ENCODE measurements at places on chromosomes 4 and X.
A peak's percentile ranks its signal among the peaks of the same experiment; 100 is the strongest.

- no peak for DNase-seq
Observed at GRCh38 chrX:131734621-131735020, 190.7 kb downstream of the OR13H1 start.

DNA sequence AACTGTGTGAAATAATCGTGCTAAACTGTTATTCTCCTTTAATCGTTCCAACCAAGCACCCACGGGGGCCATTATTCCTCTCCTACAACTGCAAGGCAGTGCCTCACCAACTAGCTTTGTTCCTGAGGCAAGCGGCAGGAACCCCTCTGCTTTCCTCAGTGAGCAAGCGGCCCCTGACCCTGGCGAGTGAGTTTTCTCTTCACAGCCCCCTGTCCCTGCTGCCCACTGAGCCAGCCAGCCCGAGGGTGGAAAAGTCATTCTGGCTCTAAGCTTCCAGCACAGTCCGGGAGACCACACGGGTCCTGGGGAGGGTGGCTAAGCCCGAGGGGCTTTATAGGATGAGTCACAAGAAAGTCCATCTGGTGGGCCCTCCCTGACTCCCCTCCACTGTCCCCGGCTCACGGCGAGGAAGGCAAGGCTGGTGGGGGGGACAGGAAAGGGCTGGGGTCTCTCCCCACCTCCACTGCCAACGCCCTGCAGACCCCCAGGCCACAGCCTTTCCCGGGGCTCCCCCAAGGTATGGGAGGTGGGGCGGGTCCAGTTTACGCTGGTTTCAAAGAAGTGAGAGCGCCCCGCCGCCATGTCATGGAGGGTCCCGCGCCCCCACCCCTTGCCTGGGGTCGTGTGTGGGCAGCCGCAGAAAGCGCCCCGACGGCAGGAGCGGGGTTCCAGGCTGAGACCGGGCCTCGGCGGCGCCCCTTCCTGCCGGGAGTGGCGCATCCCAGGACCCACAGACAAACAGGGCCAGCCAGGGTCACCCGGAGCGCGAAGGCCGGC lies 45.0 kb downstream of the CPLX1 start:
- DNase-seq, result no peak

- DNase-seq, result no peak
Observed at GRCh38 chrX:1450361-1451161, 2.1 kb downstream of the ASMTL start.

- no peak for DNase-seq
Observed at GRCh38 chr4:98290511-98290910, 29.3 kb downstream of the RAP1GDS1 start.

- no peak for DNase-seq
Observed at GRCh38 chrX:72023071-72023470, 108.6 kb downstream of the RTL5 start.

- DNase-seq, result peak; percentile 52
Observed at GRCh38 chrX:23554304-23554703, 113.0 kb upstream of the PRDX4 start.
